ENCODE measurements at places on chromosomes 13 and 19.

DNA sequence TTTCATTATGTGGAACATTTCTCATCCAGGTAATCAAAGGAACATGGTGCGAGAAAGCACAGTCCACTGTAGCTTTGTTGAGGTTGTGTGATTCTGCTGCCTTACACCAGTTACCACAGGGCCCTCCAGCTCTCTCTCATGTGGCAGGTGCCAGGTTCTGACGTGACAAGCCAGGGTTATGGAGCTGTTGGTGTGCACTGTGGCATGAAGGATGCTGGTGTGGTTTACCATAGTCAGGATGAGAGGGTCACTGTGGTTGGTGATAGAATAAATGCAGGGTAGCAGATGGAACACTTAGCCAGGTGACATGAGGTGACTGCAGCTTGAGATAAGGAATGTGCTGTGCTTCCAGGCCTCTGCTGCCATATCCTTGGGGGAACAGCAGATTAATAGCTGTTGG lies 7.4 kb downstream of the ZNF223 start:
- DNase-seq, result no peak

DNA sequence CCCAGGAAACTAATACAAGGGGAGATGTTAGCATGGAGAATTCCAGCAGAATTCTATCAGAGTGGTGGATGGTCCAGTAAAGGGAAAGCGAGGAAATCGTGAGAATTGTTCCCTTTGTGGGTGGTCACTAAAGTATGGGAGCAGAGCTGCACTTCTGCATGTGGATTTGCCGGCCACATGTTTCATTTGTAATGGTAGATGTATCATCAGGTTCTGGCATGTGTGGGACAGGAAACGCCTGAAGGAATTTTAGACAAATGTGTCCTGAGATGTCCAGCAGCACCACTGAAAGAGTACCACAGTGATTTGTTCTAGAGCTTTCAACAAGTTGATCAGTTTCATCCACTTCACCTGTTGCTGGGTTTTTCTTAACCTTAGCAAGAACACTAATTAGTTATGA lies 308.4 kb downstream of the SHISA2 start:
- no peak for DNase-seq

GRCh38 chr19:20269461-20269860 lies 102.4 kb downstream of the ZNF486 start:
- no peak for DNase-seq

- no peak for DNase-seq
These were observed 63.8 kb downstream of the SCEL start for GRCh38 chr13:77599351-77599750.

- no peak for DNase-seq
These were observed 10.4 kb downstream of the SETDB2 start for GRCh38 chr13:49454388-49455006.

DNA sequence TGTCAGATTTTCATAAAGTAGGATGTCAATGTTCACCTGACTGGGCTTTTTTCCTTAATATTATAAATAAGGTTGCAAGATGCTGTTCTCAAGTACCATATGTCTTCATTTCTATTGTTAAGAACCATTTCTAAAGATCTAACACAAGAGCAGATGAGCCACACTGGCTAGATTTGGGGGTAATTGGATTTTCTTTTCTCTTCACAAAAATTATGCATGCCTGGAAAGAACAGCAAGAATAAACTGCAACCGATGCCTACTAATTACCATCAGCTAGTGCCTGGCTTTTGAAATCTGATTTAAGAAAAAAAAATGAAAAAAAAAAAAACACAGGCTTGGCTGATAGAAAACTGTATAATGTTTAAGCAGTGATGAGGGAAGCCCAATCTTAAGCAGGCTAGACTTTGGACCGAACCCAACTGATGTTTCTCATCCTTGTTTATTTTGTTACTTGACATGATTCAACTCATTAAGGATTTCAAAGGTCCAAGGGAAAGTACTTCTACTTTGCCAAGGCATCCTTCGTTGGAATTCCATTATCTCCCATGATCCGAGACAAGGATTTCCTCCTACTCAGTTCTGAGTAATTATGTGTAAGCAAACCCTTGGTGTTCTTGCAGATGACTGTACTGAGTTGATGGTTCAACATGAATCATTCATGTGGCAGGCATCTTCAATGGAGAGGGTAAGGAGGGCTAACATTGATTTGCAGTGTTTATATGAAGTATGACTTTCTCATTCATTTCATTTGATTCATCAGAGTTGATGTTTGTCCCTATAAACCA lies 300.5 kb downstream of the SPRY2 start:
- no peak for DNase-seq

DNA sequence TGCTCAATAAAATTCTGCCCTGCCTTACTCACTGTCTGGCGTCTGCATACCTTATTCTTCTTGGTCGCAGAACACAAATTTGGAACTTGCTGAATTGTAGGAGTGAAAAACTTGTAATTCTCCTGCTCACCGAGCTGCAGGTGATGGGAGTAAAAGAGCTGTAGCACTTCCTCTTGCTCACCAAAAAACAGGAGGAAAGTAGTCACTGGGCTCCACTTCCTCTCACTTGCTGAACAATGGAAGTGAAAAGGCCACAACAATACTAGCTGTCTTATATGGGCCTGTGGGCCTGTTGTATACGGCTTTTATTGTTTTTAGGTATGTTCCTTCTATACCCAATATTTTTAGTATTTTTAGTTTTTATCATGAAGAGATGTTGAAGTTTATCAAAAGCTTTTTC lies 978.7 kb downstream of the SLITRK5 start:
- DNase-seq, result no peak

GRCh38 chr13:100913143-100913542 lies 238.5 kb upstream of the TMTC4 start:
- DNase-seq, result no peak

DNA sequence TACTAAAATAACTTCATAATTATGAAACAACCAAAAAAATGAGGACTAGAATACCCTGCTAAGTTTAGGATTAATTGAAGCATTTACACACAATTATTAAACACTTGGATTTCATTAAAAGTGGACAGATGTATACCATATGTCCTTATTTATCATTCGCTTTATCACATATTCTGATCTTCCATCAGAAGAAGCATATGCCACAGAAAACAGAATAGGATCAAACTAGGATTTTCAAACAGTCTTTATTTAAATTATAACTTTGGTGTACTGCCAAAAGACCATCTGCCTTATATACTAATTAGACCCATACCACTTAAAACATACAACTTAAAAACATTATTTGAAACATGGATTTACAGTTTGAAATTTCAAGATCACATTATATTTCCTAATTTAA lies 727.1 kb upstream of the KLHL1 start:
- DNase-seq, result no peak

DNA sequence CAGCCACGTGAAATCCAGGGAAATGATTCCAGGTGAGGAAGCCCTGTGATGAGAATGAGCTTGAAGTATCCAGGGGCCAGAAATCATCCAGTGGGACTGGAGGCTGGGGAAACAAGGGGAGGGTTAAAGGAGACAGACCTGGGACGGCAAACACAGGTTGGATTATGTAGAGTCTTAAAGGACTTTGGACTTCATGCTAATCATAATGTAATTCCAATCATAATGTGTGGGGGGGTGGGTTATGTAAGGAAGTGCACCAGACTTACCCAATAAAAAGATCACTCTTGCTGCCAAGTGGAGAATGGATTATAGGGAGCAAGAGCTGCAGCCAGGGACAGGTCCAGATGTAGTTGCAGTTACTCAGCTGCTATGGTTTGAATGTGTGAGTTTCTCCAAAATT lies 16.1 kb upstream of the CYSLTR2 start:
- DNase-seq, result no peak

DNA sequence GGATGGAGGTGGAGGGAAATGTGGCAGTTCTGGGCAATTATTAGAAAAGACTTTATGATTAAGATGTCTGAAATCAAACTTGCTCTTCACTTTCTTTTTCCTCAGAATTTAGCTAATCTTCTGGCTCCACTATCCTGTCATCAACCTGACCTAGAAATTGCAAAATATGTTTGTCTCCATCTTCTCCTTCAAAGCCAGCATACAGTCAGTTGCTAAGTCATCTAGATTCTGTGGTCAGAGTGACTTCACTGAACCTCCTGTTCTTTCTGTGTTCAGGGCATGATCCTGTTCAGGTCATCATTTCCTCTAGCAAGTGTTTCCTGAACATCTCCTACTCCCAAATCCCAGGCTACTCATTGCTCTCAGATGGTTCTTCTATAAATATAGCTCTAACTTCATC lies 10.8 kb upstream of the CCNA1 start:
- DNase-seq, result no peak

GRCh38 chr13:49635599-49636433 lies 7.5 kb downstream of the ARL11 start:
- DNase-seq, result no peak

DNA sequence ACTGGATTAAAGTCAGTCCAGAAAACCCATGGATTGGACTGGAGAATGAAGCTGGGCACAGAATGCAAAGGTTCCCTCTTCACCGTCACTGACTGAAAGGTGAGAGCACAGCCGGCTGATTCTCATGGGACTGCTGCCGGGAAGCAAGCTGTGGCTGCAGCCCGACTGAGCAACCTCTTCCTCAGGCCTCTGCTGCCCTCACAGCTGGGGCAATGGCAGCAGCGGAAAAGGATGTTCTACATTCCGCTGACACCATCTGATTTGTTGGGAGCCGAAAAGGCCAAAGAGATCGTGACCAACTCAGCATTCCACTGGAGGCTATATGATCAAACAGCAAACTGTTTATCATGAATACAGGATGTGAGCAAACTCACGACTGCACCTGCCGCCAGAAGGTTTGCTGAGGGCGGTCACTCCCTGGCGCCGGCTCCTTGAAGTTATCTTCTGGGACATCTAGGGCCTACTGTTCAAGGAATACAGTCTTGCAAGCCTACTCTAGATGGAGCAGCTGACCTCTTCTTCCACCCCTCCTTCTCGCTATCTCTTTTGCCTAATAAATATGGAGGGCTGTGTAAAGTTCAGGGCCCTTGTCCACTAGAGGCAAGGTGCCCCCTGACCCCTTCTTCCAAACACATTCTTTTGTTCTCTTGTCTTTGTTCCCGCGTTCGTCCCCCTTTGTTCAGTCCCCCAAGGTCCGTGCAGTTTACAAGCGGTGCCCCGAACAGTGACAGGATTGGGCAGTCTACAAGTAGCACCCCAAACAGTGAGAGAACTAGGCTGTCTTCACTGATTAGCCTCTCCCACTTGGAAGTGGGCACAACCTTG lies 19.6 kb upstream of the SIGLEC6 start:
- no peak for DNase-seq

GRCh38 chr19:30930941-30931706 lies 418.1 kb downstream of the TSHZ3 start:
- DNase-seq, result no peak

GRCh38 chr13:44470638-44471562 lies 97.3 kb downstream of the SERP2 start:
- DNase-seq, result no peak

DNA sequence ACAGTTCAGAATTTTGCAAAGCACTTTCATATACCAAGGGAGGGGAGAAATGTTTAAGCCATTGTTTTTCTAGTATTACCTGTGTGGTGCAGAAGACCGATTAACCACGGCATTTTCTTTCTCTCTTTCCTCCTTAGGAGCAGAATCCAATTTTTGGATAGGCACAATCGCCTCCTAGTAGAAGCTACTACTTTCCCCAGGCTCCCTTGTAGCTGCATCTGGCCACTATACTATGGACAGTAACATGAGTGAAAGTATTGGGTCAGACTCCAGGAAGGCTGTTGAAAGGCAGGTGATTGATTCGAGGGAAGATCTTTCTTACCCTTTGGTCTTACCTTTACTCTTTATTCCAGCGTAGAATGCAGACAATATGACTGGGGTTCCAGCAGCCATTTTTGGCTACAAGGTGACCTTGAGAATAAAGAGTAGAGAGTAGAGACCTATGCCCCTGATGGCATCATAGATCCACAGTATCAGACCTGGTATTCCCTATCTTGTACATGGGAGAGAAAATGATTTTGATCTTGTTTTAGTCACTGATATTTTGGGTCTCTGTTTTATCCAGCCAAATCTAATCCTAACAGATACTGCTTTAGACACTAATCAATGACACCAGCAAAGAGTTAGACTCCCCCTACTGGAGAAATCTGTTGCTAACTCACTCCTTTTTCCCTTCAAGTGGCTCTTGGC lies 77.0 kb downstream of the LRRC63 start:
- peak; percentile 32 for DNase-seq

DNA sequence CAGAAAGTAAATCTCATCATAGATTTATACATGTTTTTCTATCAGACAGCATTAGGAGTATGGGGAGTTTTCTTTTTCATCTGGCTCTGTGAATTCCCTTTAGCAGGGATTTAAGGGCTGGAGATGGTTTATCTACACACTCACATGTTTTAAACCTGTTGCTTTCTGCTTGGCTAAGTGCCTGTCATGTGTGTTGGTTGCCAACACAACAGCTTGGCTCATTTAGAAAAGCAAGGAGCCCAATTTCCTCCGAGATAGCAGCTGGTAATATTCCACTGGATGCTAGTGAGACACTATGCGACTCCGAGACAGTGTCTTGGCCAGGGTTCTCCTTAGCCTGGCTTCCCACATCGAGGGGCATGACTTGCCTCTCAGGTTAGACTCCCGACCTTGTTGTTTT lies 83.3 kb downstream of the KLF5 start:
- no peak for DNase-seq

DNA sequence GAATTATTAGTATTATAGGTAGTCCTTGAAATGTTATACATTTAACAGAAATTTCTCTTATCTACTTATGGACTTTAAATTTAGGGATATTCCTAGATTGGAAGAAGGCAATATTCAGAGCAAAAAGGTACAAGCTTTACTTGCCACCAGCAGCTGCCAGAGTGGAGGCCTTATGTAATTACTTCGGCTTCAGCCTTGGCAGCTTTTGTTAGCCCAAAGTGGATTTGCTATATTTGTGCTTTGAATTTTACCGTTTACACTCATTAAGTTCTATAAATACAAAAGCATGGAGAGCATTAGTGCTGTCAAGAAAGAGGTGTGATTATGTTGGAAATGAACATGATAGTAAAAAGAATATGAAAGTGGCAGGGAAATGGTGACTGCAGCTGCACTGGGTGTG lies 319.9 kb downstream of the ATP8A2 start:
- DNase-seq, result no peak

DNA sequence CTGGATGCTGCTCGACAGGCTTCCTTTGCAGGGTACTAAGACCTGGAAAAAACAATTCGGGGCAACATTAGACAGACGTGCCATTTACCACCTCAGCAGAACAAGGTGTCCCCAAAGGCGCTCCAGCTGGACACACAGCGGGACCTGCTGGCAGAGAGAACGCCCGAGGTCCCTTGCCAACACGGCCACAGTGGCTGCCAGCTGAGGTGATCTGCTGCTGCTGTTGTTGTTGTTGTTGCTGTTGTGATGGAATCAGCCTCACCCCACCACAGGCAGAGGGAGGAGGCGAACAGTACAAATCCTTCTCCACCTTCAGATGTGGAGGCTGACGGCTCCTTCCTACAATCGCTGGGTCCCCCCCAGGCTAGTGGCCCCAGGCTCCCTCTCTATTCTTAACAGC lies 25.2 kb downstream of the ANKRD27 start:
- no peak for DNase-seq

DNA sequence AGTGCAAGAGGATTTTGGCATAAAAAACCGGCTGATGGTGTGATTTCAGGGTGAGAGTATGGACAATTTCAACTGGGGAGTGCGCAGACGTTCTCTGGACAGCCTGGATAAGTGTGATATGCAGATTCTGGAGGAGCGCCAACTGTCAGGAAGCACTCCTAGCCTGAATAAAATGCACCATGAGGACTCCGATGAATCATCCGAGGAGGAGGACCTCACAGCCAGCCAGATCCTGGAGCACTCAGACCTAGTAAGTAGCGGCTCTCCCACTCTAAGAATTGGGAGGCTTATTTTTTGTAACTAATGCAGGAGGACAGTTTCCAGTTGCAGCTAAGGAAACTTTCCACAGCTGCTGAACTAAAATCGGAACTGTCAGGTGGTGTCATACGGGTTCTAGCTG lies 53.6 kb downstream of the ZAR1L start:
- no peak for DNase-seq

- no peak for DNase-seq
These were observed 179.4 kb downstream of the NDFIP2 start for GRCh38 chr13:79660361-79660760.
